ENCODE measurements at places on chromosomes 1 and 21.
A peak's percentile ranks its signal among the peaks of the same experiment; 100 is the strongest.

GRCh38 chr1:69513601-69514000 is 54.1 kb upstream of the LRRC7 start:
- DNase-seq, result no peak

GRCh38 chr21:43328958-43329691 is 97.8 kb downstream of the SIK1 start:
- no peak for DNase-seq

DNA sequence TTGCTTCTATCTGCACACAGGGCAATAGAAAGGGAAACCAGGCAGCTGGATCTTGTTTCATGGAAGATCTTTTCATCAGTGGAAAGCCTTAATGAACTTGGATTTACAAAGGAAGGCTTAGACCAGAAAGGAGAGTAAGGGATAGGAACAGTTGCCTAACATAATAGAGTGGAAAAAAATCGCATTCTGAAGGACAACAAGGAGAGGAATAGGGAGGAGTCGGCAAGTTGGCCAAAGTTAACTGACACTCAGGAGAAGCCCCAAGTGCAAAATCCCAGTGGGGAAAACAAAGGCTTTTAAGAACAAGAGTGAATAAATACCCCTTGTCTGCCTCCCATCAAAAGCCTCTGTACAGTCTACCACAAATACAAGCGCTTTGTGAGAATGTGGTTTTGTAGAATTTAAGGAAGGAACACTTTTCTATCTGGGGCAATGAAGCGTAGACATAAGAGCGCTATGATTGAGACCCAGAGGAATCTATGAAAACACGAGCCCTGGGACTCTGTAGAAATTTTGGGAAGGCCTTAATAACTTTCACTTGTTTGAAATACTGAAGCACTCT is 74.1 kb downstream of the ZNF648 start:
- no peak for DNase-seq

DNA sequence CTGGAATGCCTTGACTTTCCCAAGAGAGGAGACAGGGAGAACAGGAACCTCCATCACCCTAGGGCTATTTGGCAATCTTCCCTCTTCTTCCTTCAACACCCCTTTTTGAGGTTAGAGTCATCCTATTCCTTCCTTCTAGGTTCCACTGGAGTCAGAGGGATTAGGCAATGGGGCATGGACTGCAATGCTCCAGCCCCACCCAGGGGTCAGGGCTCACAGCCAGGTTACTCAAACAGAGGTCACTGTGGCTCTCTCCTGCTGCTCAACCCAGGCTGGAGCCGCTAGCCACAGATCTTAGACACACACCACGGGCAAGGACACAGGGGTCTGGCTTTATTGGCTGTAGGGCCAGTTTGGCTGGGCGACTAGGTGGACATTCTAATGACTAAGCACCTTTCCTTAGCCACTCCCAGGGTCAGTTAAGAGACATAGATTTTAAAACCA is 145.5 kb upstream of the NRIP1 start:
- no peak for DNase-seq

DNA sequence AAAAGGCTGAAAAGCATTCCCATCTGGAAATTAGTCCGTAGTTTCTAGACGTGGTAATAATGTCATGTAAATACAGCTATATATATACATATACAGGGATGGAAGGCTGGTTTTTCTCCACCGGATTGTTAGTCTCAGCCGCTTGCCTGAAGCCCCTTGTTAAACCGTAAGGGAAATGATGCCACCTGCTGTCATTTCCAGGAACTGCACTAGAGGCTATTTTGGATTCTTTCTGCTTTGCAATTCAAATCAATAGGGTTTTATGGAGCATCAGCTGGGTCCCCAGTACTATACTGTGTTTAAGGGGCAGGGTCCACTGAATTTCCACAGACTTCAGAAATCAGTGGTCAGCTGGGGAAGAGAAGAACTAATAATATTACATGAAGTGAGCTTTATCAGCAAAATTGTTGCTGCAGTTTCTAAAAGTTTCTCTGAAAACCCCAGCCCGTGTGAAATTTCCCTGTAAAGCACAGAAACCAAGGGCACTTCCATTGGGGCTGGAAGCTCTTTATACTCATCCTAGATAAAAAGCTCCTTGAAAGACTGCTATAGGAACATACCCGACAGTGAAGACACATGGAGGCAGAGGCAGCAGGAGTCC is 33.8 kb upstream of the MPZL1 start:
- DNase-seq, result peak; percentile 61

DNA sequence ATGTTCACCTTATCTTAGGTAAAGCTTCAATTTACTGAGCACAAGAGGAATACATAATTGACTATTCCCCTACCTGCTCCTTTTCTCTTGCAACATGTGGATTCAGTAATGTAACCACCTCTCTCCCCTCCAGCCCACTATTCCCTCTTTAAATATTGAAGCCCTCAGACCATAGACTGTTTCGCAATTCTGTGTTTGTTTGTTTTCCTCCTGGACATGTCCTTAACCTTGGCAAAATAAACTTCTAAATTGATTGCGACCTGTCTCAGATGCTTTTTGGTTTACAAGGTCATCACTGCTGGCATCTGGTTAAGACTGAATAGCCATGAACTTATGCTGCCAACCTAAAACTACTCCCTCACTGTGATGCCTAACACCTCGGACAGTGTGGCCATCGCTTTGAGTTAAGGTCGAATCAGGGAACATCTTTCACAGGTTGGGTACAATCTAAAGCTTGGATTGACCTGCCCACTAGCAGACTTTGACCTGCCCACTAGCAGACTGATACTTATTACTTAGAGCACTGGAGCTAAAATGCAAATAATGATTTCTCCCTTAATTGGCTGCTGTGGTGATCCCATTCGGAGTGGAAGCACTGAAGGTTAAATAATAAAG is 10.2 kb upstream of the CDC42BPA start:
- no peak for DNase-seq

DNA sequence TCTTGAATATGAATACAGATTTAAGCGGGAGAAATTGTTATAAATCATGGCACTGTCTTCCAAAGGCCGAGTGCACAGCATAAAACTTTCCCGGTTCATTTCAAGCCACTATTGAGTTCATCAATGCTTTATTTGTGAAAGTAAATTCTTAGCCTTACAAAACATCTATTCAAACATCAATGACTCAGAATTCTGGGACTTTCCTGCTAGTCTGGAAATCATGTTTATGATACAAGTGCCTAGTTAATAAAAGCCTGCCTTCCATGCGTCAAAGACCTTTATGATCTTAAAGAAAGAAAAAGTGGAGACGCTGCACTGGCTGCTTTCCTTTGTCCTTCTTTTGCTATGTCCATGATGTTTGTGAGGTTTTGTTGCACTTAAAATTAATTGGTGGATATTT is 137.7 kb downstream of the SETD4 start:
- DNase-seq, result no peak

- DNase-seq, result no peak
Observed at GRCh38 chr1:156809281-156809680, 7.4 kb downstream of the SH2D2A start.

GRCh38 chr1:223413216-223413615 is 20.0 kb downstream of the CCDC185 start:
- DNase-seq, result no peak

GRCh38 chr1:86151427-86151826 is 5.1 kb downstream of the COL24A1 start:
- DNase-seq, result no peak

- DNase-seq, result no peak
Observed at GRCh38 chr1:43367026-43367903, 546 bp downstream of the ELOVL1 start.

GRCh38 chr21:34514576-34515115 is 2.6 kb upstream of the KCNE1 start:
- DNase-seq, result no peak

GRCh38 chr1:119883826-119884225 is 12.5 kb downstream of the ADAM30 start:
- DNase-seq, result no peak

DNA sequence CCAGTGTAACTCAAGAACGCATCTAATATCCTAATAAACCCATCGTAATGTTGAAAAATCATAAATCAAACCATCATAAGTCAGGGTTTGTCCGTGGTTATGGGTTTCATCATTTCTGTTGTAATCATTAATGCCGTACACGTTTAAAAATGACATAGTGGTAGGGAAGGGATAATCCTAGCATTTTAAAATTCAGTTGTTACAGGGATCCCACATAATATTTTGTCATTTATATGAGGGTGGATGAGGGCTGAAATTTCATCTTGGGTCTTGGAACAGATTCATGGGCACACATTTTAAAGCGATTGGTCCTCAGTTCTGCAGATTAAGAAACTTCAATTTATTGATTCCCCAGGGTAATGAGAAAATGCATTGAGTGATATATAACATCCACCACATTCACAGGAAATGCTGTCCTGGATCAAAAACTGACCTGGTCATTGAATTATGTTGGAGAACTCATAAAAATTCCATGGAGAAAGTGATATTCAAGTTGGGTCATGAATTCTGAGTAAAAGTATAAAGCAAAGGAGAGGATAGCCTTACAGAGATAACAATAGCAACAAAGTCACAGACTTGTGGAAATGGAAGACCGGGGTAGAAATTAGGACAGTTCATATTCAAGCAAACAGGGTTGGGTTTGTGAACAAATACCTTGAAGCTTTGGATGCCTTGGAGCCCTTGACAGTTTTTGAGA is 1527.3 kb upstream of the TPTE start:
- no peak for DNase-seq

DNA sequence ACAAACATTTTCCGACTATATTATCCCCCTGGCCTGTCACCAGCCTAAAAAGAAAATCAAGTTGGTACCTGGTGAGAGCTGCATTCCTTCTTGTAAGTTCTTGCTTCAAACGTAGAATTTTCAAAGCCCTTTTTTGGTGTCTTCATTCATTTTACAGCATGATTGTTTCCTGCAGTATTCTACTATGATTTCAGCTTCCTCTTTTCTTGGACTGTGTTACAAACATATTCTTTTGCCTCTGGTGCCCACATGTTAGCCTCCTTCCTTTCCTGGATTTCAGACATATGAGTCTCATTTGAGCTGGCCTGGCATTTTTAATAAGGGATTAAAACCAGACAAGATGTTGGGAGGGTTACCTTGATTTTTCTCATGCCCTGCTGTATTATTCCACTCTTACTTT is 142.5 kb downstream of the PIGK start:
- no peak for DNase-seq

GRCh38 chr21:46264046-46264689 is 21.2 kb downstream of the MCM3AP start:
- DNase-seq, result no peak

GRCh38 chr1:180555411-180555810 is 3.4 kb upstream of the OVAAL start:
- DNase-seq, result no peak

GRCh38 chr21:42038826-42039425 is 28.8 kb upstream of the ZBTB21 start:
- no peak for DNase-seq

DNA sequence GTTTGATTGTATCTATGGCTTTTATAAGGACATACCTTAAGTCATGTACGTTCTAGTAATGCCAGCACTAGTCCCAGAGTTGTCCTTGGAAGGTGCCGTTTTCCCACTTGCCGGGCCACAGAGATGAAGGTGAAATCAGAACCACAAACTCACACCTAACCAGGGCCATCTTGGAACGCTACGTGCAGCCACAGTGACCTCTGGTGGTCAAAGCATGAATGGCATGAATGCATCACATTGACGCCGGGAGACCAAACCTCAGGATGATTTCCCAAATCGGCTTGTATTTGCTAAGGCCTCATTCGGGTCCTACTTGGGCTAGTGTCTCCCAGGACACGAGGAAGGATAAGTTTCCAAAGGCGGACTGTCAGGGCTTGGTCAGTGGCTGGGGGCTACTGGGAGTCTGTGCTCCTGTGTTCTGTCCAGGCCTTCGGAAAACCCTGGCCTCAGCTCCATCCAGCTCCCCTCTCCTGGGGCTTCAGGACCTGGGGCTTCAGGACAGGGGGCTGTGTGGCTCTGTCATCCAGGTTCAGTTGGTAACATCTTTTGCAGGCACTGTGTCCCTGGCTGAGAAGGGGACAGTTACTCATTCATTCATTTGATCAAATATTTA is 260.5 kb downstream of the PRDM2 start:
- peak; percentile 11 for DNase-seq

GRCh38 chr1:182668521-182669054 is 15.8 kb downstream of the RGS8 start:
- DNase-seq, result no peak

- DNase-seq, result no peak
Observed at GRCh38 chr1:7379441-7379971, 391.6 kb upstream of the VAMP3 start.

GRCh38 chr21:25708467-25709065 is 26.1 kb downstream of the ATP5PF start:
- no peak for DNase-seq

DNA sequence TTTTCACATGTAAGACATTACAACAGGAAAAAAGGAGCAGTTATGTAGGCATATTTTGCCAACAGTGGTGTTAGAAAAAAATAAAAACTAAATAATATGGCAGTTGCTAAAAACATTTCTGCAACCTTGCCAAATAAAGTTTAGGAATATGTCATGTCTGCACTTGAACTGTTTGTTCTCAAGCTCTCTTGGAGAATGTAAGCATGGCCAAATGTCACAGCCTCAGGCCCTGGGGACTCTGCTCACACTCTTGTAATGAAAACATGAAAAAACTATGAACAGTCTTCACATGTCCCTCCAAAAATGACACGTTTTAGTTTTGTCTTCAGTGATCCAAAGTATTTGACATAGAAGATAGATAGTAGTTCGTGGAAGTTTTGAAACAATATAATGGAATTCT is 753.3 kb downstream of the LTN1 start:
- DNase-seq, result no peak

DNA sequence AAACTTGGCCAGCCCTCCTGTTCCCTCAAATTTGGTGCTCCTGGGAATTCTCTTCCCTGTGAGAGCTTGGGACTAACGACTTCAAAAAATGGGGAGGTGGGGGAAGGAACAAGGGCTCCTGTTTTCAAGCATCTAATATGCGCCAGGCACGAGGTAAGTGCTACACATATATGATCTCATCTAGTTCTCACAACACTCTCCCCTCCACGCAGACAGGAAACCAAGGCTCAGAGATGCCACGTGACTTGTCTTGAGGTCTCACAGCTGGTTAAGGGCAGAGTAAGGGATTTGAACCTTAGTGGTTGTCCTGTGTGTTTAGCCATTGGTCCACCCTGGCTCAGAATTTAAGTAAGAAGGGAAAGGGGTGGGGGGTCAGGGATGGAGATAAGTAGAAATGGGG is 125.9 kb downstream of the DMRTB1 start:
- DNase-seq, result no peak

DNA sequence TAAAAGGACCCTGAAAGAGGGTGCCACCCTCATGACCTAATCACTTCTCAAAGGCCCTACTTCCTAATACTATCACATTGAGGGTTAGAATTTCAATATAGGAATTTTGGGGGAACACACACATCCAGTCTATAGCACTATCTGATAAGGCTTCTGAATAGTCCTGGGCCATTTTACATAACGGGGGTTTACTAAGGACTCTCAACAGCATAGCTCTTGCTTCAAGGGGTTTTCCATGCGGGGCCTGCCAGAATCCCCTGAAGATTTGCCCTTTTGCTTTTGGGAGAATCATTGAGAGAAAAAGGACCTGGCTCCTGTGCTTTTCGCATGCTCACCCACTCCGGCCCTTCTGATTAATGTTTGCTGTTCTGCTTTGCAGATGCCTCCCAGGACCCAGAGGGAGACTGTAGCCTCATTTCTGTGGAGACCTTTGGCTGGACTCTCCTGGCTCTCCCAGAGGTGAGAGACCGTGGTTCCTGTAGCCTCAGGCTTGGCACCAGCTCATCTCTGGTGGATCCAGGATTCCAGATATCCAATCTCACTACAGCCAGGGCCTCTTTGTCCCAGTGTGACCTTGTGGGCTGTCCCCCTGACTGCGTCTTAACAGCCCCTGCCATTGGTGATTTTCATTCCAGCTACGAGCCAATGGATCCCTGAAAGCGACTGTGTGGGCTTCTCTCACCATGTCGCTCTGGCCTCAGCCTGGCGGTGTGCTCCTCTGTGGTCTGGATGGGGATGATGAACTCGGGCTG is 72.6 kb downstream of the DDR2 start:
- DNase-seq, result no peak
